ENCODE measurements at places on chromosomes 12 and 14. TPM values are rescaled to one million over a fixed set of nuclear protein-coding genes. Genes with fewer than 3 reads are reported as not detected.

HOXC12 gene
- not detected for total RNA-seq

ADAM21 gene
- total RNA-seq: not detected

C12orf54 gene
- not detected for total RNA-seq

NCKAP5L gene
- 19.3 TPM for total RNA-seq

NRXN3 gene
- total RNA-seq: 0.52 TPM

APOF gene
- not detected for total RNA-seq

AHNAK2 gene
- total RNA-seq: 11.5 TPM

BHLHE41 gene
- 1.0 TPM for total RNA-seq

CLEC2D gene
- total RNA-seq: 12.0 TPM

Data from skeletal muscle tissue (tissue), 5 donors.